ENCODE measurements at places on chromosomes 12 and 14. TPM values are rescaled to one million over a fixed set of nuclear protein-coding genes. Genes with fewer than 3 reads are reported as not detected.
A peak's percentile ranks its signal among the peaks of the same experiment; 100 is the strongest.

- DNase-seq, result no peak
Measured at GRCh38 chr14:70350078-70350477, 9.4 kb downstream of the COX16 start.

GRCh38 chr12:98819821-98820404 is 174.8 kb downstream of the APAF1 start:
- no peak for DNase-seq

DNA sequence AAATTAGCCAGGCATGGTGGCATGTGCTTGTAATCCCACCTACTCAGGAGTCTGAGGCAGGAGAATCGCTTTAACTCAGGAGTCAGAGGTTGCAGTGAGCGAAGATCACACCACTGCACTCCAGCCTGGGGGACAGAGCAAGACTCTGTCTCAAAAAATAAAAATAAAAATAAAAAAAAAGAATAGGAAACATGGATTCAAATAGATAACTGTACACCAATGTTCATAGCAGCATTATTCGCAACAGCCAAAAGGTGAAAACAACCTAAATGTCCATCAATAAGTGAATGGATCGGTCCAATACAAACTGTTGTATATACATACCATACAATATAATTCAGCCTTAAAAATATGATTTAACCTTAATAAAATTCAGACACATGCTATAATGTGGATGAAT is 3.1 kb upstream of the RIPK3 start:
- DNase-seq, result no peak

DNA sequence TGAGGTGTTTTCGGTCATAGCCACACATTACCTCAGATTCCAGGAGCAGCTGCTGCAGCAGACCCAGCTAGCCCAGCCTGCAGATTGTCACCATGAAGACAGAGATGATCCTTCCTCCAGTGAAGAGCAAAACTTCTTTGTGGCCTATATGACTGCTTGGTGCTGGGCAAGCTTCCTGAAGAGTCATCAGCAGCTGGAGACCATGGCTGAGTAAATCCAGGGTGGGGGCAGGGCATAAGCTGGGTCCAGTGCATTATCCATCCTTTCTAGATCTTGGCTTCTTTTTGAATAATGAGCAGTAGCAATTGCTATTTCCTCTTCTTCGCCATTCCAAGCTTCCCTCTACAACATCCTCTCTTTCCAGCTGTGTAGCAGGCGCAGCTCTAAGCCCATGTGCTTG is 373.1 kb upstream of the DDHD1 start:
- no peak for DNase-seq

DNA sequence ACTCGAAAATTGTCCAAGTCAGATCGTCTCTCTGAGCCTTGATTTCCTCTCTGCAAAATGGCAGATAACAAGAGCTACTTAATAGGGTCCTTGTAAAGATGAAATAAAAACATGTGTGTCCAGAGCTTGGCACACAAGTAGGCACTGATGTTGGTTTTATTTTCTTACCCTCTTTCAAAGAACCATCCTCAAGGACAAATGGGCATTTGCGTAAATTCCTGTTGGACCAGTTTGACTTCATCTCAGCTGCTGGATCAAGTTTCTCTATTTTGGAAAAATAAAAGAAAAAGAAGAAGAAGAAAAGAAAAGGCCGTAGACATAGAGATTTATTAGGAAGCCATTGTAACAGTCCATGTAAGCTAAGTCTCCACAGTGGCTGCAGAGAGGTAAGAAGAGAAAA is 47.2 kb downstream of the MAP1LC3B2 start:
- DNase-seq, result no peak

GRCh38 chr14:102537981-102538601 is 28.5 kb upstream of the ANKRD9 start:
- no peak for DNase-seq

DNA sequence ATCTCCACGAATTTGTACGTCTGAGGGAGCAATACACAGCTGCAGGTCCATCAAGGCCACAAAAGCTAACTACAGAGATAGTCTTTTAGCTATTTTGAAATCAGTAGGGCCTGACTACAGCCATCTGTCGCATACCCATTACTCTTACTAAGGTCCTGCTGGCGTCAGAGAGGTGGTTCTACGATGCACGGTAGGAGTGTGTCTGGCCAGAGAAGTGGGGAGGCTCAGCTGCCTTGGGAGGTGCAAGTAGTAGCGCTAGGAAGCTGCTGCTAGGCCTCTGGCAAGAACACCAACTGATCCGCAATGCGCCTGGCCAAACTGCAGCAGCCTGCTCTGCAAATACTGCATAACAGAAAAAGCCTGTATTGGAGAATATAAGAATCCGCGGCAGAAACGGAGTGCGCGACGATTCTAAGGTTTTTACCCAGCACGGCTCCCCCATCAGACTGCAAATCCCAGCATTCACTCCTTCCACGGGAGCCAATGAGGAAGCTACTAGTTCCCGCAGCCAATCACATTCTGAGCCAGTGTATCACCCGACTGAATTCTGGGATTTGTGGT is 743 bp upstream of the CAND1 start:
- DNase-seq, result peak; percentile 91

The SLC2A14 gene
- 6.3 TPM for polyA plus RNA-seq

The DAO gene
- not detected for polyA plus RNA-seq

The FAM222A gene
- polyA plus RNA-seq, result 14.6 TPM

The GSG1 gene
- polyA plus RNA-seq, result 3.5 TPM
